Bronchial epithelial cell (primary cell): ENCODE measurements at places on chromosomes 1 and 21.
A peak's percentile ranks its signal among the peaks of the same experiment; 100 is the strongest.

- peak; percentile 45 for DNase-seq
Measured at GRCh38 chr1:186754542-186755145, 74.1 kb upstream of the PLA2G4A start.

DNA sequence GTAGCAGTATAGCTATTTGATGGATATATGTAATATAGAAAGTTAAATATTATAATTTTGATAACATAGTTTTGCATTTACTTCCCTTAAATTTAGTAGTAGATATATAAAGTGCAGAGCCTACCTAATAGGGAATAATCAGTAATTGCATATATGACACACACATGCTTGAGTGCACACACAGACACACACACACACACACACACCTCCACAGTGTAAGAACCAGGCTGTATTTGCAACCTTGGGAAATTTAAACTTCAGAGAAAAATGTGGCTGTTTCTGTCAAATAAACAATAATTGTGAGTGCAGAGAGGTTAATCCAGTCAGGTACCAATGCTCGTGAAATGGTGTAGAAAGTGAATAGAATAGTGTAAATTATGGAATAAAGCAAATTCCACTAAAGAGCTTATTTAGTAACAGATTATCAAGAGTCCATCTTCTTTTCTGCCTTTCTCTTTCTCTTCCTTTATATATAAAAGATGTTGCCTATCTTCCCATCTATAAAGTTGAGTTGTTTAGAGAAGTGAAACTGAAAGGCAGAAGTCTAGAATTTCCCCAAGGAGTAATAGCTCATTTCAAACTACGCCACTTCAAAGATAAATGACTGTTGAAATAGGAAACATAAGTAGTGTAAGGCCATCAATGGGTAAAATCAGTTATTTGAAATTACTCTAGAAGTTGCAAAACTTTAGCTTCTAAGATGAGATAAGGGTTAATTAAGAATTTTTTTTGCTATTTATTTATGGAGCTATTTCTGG lies 273.7 kb downstream of the SRGAP2C start:
- no peak for DNase-seq

- peak; percentile 14 for DNase-seq
Measured at GRCh38 chr21:46294647-46295176, 8.6 kb downstream of the YBEY start.

GRCh38 chr1:50704126-50704525 lies 255.9 kb downstream of the FAF1 start:
- DNase-seq, result peak; percentile 55

GRCh38 chr1:213720032-213720431 lies 267.7 kb upstream of the PROX1 start:
- DNase-seq, result no peak

- DNase-seq, result no peak
Measured at GRCh38 chr1:232984577-232985425, 34.4 kb downstream of the NTPCR start.

GRCh38 chr1:202362212-202362611 lies 13.7 kb downstream of the PPP1R12B start:
- DNase-seq, result no peak

GRCh38 chr21:28239340-28239739 lies 753.3 kb downstream of the LTN1 start:
- DNase-seq, result peak; percentile 15

DNA sequence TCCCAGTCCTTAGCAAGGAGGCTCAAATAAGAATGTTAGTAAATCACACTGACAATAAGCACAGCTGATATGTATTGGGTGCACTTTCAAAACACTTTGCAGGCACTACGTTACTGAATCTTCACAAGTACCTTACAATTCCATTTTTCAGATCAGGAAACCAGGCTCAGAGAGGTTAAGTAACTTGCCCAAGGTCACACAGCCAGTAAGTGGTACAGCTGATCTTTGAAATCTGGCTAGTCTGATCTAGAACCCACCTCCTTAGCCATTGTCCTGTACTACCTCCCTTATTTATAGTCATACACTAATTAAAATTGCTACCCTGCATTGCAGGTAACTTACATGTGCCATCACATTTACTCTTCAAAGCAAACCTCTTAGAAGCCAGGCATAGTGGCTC lies 122.1 kb upstream of the KLHDC7A start:
- DNase-seq, result no peak

GRCh38 chr1:200907611-200908097 lies 13.0 kb downstream of the INAVA start:
- peak; percentile 84 for DNase-seq

DNA sequence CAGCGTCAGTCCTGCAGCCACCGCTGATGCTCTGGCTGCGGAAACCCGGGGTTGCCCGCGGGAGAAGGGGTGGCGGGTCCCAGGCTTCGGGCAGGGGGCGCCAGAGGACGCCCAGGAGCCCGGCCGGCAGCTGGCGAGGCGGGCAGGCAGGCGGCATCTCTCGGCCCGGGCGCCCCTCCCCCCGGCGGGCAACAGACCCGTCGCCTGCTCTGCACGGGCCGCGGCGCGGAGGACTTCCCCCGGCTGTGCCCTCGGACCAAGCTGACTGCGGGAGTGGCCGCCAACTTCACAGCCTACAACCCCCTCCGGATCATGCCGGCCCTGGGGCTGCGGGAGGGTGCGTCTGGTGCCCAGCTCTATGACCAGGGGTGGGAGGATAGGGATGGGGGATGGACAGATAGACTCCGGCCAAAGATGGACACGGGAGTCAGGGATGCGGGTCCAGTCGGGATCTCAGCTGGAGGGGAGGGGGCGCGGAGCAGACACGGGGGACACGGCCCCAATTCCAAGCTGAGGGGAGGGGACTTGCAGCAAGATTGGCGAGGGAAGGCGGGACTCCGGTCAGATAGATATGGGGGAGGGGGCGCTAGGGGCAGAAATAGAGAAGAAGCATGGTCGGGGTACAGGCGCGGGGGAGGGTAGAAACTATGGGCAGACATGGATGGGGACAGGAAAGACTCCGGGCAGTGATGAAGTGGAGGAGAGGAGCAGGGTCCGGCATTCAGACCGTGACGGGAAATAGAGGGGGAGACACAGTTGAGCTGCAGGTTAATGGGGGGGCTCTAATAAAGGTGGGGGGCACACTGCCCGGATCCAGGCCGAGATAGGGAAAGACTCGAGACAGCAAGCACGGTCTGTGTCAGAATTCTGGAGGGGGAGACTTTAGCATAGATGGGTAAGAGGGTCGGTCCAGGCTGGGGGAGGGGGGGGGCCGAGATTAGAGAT lies 1.1 kb downstream of the ADGRB2 start:
- peak; percentile 27 for DNase-seq

DNA sequence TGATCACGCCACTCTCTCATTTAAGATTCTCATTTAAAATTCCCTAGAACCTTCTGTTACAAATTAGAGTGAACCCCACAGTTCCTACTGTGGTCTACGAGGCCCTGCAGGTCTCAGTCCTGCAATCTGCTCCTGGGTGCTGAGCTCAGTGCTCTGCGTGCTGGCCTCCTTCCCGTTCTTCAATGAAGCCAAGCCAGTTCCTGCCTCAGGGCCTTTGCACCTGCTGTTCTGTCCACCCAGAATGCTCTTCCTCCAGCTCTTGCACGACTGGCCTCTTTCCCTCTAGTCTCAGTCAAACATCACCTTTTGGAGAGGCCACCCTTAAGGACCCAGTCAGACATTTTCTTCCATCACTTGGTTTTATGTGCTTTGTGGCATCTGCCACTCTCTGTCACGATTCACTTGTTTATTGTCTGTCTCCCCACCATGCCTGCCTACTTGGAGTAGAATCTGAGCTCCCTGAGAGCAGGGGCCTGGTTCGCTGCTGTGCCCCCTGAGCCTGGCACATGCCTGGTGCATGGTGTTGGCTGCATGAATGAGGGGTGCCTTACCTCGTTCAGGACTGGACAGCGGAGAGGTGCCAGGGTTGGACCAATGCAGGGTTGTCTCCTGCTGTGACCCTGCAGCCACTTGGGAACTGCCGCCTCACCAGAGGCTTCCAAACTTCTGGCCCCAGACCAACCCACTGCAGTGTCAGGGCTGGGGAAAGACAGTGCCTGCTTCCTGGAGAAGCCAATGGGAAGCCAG lies 9.7 kb upstream of the H6PD start:
- DNase-seq, result no peak

DNA sequence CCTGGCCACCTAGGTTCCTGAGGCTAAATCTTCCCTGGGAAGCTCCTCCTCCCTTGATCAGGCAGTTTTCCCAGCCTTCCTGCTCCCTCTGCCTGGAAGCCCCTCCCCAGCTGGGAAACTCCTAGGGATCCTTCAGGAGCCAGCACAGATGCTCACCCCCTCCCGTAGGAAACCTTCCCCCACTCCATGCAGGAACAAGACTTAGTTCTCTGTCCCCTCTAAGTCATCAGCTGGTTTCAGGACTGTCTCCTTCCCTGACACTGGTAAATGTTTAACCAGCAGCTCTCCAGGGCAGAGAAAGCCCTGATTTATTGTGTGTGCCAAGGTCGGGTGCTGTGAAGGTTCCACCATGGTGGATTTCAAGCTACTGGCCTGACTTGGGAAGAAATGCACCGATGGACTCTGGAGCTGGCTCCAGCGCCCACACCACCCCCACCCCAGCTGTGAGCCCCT lies 25.0 kb downstream of the TTC39A start:
- no peak for DNase-seq

DNA sequence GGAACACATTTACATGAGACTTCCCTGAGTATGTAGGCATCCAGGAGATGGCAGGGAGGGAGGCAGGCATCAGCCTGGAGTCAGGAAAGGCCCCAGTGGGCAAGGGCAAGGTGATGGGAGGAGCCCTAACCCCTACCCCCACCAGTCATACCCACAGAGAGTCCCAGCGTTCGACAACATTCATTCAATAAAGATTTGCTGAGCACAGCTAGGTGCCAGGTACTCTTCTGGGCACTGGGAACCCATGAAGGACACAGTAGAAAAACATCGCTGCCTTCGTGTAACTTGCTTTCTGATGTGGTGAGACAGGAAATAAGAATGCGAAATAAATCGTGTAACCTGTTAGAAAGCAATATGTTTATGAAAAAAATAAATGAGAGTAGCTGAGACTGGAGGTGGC lies 77.3 kb upstream of the GADD45A start:
- no peak for DNase-seq

GRCh38 chr1:244810221-244810620 lies 25.2 kb upstream of the COX20 start:
- DNase-seq, result no peak

GRCh38 chr1:6985549-6986276 lies 200.5 kb downstream of the CAMTA1 start:
- DNase-seq, result no peak

- DNase-seq, result no peak
Measured at GRCh38 chr1:234226113-234226818, 147.0 kb upstream of the COA6 start.

GRCh38 chr1:175733722-175734121 lies 9.7 kb downstream of the TNR start:
- DNase-seq, result no peak

DNA sequence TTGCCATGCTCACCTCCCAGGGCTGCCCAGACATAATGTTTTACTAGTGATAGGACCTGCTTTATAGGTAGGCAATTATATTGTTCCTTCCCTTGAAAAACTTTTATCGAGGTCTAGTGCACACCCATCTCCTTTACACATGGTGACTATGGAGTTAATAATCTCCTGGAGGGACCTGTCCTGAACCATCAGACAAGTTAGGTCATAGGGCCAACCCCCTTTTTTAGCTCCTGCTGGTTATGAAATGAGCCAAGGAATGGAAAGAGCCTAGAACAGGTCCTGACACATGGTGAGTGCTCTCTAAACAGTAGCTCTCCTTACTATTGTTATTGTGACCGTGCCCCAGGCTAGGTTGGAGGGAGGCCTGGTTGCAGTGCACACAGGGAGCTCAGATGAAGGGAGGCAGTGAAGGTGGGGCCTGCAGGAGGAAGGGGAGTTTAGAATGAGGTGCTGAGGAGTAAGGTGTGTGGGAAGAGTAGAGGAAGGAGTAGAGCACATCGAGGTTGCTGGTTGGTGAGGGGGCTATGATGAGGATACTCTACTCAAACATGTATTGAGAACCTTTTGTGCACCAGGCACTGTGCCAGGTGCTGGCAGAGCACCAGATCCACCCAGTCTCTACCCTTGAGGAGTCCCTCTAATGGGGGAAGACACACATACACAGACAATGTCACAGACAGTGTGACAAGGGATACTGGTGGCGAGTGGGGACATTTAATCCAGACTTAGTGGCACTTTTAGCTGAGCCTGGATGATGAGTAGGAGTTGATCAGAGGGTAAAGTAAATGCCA lies 14.1 kb upstream of the LMNA start:
- DNase-seq, result peak; percentile 86

- peak; percentile 4 for DNase-seq
Measured at GRCh38 chr21:20570824-20571232, 427.4 kb upstream of the NCAM2 start.

- peak; percentile 46 for DNase-seq
Measured at GRCh38 chr21:29499734-29500343, 201.1 kb downstream of the BACH1 start.

- DNase-seq, result no peak
Measured at GRCh38 chr1:89815611-89816010, 5.2 kb upstream of the LRRC8D start.

- DNase-seq, result no peak
Measured at GRCh38 chr1:113394043-113394862, 3.9 kb downstream of the MAGI3 start.

DNA sequence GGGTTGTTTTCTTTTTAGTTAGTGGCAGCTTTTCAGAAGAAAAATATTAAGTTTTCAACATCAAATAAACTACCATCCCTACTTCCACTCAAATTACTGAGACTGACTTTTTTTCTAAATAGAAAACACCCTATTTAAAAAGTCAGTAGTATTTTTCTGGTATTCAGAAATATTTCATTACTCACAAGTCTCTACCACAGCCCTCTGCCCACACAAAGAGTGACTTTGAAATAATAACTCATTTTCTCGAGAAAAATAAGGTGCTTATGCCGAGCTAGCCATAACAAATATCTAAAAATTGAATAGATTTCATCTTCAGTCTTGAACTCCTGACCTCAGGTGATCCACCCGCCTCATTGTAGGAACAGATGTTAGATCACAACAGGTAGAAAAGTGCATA lies 41.8 kb upstream of the USP25 start:
- no peak for DNase-seq

DNA sequence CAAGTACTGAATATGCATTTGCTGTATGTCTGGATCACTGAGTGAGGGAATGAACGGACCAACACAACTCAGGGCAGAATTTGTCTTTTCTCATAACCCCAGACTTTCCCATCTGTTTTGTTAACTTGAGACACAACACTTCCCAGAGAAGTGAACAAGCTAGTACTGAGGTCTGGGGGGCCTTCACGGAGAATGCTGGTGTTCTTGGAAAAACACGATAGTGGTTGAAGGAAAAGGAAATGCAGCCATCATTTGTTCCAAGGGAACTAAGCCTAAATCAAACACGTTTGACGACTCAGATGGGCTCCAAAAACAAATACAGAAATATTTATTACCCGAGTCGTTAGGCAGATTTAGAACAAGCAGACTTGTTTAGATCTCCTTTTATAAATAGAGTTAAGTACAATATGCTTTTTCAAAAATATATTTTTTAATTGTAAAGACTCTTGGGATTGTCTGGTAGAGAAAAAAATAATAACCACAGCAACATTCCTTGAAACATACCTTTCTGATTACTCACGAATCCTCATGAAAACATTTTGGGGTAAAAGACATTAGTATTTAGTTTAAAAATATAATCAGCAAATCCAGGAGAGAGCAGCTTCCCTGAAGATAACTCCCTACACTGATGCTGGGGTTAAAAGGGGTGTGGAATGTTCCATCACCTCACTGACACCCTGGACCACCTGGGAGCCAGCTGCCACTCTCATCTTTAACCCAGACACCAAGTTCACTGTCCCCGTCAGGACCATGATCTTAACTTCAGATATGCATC lies 427.7 kb upstream of the RUNX1 start:
- no peak for DNase-seq

GRCh38 chr1:91682882-91683597 lies 182.4 kb downstream of the CDC7 start:
- DNase-seq, result no peak

- peak; percentile 67 for DNase-seq
Measured at GRCh38 chr1:218804014-218804785, 369.5 kb upstream of the LYPLAL1 start.
